ENCODE measurements at places on chromosomes 16 and 17. TPM values are rescaled to one million over a fixed set of nuclear protein-coding genes. Genes with fewer than 3 reads are reported as not detected.

GRCh38 chr17:37037590-37038155, 88.9 kb downstream of the AATF start:
- DNase-seq: no peak

GRCh38 chr17:29210879-29211278, 30.7 kb upstream of the MYO18A start:
- DNase-seq: no peak

PAQR4 gene
- 22.6 TPM for total RNA-seq

DNA sequence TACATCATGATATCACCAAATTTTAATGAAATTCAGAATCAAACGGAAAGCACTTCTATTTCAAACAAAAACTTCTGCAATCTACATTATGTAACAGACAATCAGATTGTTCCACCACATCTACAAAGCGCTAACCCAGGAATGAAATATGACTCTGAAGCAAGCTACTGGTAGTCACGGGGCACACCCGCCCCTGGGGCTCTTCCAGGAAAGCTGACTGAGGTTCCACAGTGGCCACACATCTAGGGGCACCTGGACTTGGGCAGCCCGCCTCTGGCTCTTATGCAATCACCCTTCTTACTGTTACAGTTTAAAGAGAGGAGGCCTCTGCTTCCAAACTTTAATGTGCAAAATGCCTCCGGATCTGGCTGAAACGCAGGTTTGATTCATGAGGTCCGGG, 27.5 kb downstream of the ZCCHC14 start:
- DNase-seq: no peak

DNA sequence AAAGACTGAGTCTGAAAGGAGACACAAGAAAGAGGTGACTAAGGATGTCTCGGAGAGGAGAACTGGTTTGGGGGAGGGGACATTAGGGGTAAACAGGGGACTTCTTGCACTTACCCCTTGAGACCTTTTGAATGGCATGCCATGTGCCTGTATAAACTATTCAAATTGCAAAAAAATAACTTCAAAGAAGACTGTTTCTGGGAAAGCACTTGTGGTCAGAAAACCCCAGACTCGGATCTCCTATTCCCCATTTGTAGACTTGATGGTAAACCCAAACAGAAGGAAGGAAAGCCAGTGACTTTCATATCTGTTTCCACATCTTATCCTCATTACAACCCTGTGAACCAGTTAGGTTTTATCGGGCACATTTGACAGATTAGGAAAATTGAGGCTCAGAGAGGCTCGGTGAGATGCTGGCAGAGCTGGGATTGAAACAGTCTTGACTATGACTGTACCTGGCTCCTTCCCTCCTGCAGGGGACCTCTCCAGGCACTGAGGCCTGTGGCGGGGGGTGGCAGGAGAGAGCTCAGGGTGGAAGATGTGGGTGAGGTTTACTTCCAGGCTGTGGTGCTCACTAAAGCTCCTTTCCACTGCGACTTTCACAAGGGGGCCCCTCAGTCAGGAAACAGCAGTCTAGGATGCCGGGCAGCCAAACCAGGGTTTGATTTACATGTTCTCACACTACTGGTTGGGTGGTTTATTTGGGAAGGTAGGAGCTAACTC, 30.5 kb upstream of the PLCG2 start:
- no peak for DNase-seq

- DNase-seq: no peak
These were observed 13.5 kb upstream of the ALOX15B start for GRCh38 chr17:8025176-8025911.

DNA sequence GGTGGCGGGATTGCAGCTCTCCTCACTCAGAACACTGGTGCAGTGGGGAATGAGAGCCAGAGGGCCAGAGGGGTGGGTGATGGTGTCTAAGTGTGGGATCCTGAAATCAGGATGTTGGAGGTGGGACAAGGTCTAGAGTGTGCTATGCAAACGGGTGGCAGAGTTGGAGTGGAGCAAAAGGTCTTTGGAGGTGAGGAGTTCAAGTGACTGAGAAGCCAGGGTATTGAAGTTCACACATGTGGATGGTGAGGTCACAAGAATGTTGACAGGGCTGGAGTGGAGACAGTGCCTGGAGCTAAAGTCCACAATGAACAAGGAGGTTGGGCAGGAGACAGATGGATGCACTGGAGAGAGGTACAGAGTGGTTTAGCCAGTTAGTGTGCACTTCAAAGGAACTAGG, 38.3 kb upstream of the MAP3K14 start:
- no peak for DNase-seq

CCDC154 gene
- total RNA-seq: 2.5 TPM

GRCh38 chr17:80347536-80347935, 67.4 kb upstream of the ENDOV start:
- no peak for DNase-seq

GRCh38 chr17:1880851-1881630, 51.2 kb downstream of the RPA1 start:
- no peak for DNase-seq
